Posterior vena cava (tissue), 2 donors: ENCODE measurements at places on chromosomes 3 and 15. TPM values are rescaled to one million over a fixed set of nuclear protein-coding genes. Genes with fewer than 3 reads are reported as not detected.
A peak's percentile ranks its signal among the peaks of the same experiment; 100 is the strongest.

The TEX55 gene
- total RNA-seq, result not detected

- DNase-seq, result no peak
Observed at GRCh38 chr3:172134352-172134751, 95.0 kb downstream of the FNDC3B start.

- no peak for DNase-seq
Observed at GRCh38 chr15:48646331-48646730, 822 bp upstream of the FBN1 start.

- no peak for DNase-seq
Observed at GRCh38 chr3:133464573-133464972, 64.7 kb downstream of the BFSP2 start.

- peak; percentile 97 for DNase-seq
Observed at GRCh38 chr15:65028921-65029735, at the start of gene MTFMT. MTFMT (minus strand) TSS chr15:65029639; CDS start chr15:65029613, 26 bp downstream.

The IGSF10 gene
- total RNA-seq, result 2.2 TPM

The C15orf62 gene
- total RNA-seq, result 0.28 TPM

GRCh38 chr3:65960087-65960486 lies 78.6 kb downstream of the MAGI1 start:
- no peak for DNase-seq

The ESYT3 gene
- total RNA-seq, result 0.37 TPM

The RTP1 gene
- total RNA-seq, result not detected

GRCh38 chr3:9183011-9183410 lies 66.4 kb downstream of the SRGAP3 start:
- DNase-seq, result no peak

GRCh38 chr3:50186096-50186495 lies 5.3 kb upstream of the GNAT1 start:
- DNase-seq, result no peak

The DYNC1LI1 gene
- total RNA-seq, result 33.5 TPM

The PLIN1 gene
- total RNA-seq, result 3.8 TPM

DNA sequence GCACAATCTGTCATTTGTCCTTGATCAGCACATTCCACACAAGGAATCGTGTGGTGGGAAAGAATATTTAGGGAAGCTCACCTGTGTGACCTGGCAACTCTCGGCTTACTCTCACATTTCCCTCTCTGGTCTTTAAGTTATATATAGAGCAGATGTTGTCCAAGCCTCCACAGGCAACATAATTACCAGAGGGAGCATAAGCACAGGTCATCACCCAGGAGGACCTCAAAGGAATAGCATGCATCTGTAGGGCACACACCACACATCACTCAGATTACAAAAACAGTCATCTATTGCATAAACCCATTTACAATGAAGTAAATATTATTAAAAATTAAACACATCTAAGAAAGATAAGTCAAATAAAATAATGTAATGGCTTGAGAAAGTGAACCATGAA lies 36.5 kb downstream of the GNB4 start:
- no peak for DNase-seq

DNA sequence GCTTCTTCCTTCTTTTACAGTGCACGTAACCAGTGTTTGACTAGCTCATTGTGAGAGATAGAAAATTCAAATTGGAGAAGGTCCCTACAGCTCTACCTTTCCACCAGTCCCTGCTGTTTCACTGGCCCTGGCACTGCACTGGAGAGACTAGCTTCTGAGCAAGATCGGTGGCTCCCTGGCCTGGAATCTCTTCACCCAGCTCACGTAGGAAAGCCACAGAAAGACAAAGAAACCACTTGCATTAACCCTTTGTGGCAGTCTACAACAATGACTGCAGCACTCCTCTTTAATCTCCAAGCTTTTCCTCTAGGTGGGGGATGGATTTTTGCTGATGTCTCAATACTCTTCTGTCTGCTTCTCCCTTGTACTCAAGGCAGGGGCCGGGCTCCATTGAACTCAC lies 155.9 kb downstream of the PEX5L start:
- no peak for DNase-seq

DNA sequence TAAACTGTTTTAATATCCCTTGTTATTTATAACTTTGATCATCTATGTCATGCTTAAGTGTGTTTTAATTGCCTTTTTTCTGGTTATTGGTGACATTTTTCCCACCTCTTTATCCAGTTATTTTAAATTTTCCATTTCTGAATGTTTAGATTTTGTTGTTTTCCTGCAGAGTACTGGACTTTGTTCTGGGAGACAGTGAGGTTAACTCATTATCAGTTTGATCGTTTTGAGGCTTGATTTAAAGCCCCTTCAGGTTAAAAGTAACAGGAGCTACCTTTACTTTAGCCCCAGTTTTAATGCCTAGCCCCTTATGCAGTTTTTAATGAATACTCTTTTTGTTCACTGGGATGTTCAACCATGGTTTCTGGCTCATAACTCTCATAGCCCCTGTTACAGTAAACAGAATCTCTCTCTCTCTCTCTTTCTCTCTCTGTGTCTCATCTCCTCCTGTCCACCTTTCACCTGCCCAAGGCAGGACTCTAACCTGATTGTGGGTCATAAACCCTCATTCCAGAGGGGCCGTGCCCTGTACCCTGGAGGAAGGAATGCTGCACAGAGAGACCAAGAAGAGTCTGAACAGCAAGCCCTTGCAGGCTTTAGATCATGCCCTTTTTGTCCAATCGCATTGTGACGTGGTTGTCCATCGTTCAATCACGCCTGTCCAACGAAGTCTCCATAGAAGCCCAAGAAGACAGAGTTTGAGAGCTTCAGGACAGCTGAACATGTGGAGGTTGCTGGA lies 91.8 kb upstream of the WDR72 start:
- DNase-seq, result no peak

The GOLGA8Q gene
- 1.3 TPM for total RNA-seq

- DNase-seq, result no peak
Observed at GRCh38 chr3:18288243-18288642, 136.9 kb downstream of the SATB1 start.

DNA sequence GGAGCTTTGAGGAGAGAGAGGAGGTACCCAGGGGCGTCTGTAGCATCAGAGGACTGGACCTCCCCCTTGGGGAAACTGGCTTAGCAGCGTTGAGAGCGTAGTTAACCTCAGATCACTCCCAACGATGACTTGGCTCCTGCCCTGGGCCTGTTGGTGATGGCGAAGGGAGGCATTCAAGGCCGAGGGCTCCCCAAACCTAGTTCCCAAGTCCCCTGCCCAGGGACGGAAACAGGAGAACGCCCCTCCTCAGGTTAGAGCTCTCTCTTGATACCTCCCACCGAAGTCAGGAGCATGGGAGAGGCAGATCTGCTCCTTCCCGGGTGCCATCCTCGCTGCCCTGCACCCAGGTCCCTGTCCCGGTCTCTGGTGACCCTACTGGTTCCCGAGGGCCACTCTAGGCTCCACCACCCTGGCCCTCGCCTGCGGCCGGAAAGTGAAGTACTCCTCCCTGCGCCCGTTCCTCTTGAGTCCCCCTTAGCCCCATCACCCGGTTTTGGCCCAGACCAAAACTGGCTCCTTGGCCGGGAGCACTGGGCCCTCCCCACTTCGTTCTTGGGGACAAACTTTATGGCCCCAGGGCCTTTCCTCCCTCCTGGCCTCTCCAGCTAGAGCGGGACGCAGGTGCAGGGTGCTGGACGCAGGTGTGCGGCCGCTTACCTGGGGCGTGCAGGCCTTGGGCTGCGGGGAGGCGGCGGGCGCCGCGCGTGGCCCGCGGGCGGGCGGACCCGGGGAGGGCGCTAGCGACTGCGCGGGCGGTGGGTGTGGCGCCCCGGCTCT lies 2.6 kb upstream of the SKOR1 start:
- DNase-seq, result peak; percentile 38

- no peak for DNase-seq
Observed at GRCh38 chr15:53843869-53844569, 84.6 kb upstream of the WDR72 start.

The CPLX3 gene
- not detected for total RNA-seq

GRCh38 chr3:159882790-159883779 lies 105.5 kb upstream of the IL12A start:
- no peak for DNase-seq

The AGBL1 gene
- not detected for total RNA-seq

- no peak for DNase-seq
Observed at GRCh38 chr3:192833177-192833890, 84.3 kb downstream of the MB21D2 start.

DNA sequence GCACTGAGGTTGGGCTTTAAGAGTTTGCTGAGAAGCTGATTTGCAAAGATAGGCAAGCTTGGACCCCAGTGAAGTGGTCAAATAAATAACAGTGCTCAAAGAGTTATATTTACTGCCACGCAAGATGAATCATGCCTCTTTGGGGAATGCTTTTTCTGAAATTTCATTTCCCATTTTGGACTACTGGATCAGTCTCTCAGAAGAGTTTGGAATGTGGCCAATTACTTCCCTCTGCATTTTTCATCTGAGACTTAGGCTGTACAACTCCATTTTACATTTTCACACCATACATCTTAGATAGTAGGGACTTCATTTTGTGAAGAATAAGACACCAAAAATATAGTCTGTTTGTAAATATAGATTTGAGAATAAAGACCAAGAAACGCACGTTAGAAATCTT lies 419.7 kb downstream of the FGF12 start:
- DNase-seq, result no peak

DNA sequence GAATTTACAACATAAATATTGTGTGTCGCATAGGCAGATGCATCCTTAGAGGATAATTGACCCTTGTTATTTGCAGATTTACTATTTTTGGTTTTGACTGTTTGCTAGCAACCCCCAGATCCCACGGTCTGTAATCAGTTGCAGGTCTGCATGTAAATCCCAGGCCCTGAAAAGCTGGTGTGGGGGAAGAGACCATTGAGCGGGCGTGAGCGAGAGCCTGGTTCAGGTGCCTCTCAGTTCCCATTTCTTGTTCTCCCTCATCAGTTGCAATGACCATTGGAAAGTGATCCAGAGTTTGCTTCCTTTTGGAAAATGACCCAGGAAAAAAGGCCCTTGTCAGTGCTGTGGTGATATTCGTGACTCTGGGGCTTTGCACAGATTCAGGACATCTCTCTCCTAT lies 238.9 kb downstream of the UACA start:
- DNase-seq, result no peak

DNA sequence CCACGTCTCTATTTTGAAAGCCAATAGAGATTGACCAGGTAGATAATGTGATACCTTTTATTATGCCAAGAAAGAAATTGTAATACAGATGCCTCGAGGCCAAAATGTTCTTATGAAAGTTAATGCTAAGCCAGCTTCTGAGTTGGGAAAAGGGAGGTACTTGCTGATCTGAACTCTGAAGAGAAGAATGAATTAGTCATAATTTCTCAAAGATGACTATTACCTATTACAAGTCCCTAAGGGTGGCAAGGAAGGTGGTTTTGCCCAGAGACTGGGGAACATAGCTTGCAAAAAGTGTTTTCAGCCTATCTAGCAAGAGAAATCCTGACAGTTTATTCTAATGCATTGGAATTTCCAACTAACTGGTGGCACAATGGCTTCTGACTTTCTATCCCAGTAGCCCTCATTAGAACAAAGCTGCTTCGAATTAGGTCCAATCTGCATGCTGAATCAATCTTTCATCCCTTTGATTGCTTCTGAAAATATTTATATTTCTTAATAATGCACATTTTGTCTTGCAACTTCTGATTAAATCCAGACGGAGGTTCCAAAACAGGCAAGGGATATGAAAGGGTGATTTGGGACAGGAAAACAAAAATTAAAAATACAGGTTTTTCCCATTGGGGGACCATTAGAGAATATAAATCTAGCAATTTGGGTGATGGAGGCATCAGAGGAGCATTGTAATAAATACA lies 17.7 kb upstream of the NR2F2 start:
- no peak for DNase-seq

The SNTN gene
- not detected for total RNA-seq

The APOD gene
- 221 TPM for total RNA-seq

The CDCP1 gene
- total RNA-seq, result 4.8 TPM
